MV-4-11 (cell line): ENCODE measurements at places on chromosomes 4 and X.

DNA sequence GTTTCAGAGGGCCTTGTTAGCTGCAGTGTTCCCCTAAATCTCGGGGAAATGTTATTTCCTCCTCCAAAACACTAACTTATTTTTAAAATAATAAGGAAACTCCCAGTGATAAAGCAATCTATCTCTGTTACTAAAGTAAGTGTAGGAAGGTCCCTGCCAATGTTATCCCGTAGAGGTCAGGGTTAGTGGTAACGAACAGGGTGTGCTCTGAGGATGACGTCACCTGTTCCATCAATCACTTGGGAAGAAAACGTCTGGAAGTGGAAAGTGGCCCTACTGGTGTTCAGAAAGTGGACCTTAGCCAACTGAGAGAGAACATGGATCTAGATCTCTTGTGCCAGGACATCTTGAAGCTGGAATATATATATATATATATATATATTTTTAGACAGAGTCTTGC is 249.5 kb downstream of the BCOR start:
- no peak for DNase-seq

- DNase-seq = no peak
Measured at GRCh38 chr4:149048451-149049143, 606.4 kb upstream of the NR3C2 start.

GRCh38 chr4:40990236-40990898 is 224.0 kb downstream of the APBB2 start:
- DNase-seq = peak; percentile 76

GRCh38 chr4:52619591-52619931 is 39.5 kb downstream of the USP46 start:
- DNase-seq = no peak

GRCh38 chrX:109374262-109374960 is 107.5 kb downstream of the GUCY2F start:
- DNase-seq = no peak

- DNase-seq = no peak
Measured at GRCh38 chr4:98624144-98624543, 34.3 kb downstream of the TSPAN5 start.

DNA sequence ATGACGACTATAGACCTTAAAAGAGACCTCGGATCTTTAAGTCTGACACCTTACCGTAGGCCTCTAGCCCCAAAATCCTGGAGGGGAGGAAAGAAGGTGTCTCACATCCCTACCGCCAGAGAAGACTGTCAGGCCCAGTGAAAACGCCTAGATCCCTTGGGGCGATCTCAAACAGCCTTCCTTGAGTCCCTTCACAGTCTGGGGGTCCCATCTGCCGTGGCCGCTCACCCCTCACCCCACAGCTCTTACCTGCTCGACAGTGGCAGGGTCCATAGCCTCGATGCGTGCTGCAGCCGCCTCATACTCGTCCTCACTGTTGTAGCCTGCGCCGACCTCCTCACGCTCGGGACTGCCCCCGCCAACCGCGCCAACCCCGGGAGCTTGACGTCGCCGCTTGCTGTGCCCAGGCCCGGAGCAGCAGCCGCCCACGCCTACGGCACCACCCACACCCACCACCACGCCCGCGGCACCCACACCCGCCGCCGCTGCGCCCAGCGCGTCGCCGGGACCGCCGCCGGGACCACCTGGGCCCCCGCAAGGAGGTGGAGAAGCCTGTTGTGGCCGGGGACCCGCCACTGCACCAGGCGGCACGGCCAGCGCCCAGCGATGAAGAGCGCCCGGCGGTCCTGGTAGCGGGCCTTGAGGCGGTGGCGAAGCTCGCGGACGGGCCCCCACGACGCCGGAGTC is 536 bp downstream of the OTUD5 start:
- DNase-seq = no peak

DNA sequence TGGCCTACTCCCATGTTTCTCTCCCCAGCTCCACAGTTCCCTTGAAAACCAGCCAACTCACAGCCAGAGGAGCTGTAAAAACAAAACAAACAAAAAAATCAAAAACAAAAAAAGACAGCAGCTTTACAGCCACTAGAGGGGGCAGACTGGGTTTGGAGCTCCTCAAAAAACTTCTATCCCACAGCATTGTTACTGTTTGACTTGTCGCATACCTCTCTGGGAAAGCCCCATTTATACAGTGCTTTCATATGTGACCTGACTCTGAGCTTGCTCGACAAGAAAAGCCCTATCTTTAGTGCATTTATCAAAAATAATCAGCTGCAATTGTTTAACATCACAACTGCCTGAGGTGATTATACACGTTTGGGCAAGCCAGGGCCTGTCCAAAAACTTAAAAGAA is 21.6 kb downstream of the TSPAN6 start:
- DNase-seq = peak; percentile 2

DNA sequence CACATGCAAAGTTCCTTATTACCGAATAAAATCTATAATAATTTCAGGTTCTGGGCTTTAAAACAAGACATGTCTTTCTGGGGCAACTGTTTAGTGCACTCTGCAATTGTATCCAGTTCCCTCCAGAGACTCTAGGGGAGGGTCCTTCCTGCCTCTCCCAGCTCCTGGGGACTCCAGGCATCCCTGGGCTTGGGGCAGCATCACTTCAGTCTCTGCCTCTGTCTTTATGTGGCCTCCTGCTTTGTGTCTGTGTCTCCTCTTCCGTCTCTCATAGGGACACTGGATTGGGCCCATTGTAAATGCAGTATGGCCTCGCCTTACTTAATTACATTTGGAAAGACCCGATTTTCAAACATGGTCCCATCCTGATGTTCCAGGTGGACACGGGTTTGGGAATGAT is 10.9 kb upstream of the ASMTL start:
- DNase-seq = no peak

DNA sequence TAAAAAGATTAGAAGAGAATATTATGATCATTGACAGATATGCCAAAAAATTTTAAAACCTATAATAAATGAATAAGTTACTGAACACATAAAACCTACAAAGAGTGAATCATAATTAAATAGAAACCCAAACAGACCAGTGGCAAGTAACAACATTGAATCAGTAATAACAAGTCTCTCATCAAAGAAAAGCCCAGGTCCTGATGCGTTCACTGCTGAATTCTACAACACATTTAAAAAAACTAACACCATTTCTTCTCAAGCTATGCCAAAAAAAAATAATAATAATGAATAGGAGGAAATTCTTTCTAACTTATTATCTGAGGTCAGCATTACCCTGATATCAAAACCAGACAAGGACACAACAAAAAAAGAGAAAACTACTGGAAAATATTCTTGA is 30.6 kb downstream of the ACTRT1 start:
- DNase-seq = no peak

- DNase-seq = no peak
Measured at GRCh38 chrX:130893356-130894085, 9.5 kb downstream of the ENOX2 start.

DNA sequence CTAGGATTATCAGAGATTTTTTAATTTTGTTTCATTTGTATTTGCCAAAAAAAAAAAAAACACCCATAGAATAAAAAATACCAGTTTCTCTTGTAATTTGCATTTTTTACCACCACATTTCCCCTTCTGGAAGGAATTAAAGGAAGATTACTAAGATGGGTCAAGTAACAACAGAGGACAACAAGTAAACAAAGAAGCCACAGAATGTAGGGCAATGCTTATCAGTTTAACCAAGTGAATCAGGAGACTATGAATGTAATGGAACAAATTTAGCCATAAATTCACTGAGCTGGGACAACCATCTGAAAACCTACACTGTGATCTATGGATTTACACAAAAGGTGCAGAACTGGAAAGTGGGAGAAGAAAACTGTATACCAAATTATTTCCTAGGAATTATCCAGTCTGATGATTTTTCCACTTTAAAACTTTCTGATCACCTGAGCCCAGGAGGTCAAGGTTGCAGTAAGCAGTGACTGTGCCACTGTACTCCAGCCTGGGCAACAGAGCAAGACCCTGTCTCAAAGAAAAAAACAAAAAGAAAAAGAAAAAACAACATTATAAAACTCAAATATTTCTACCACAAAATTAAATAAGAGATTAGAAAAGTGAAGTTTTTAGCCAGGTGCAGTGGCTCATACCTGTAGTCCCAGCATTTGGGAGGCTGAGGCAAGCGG is 32.4 kb downstream of the LRBA start:
- DNase-seq = no peak

GRCh38 chrX:27815209-27815608 is 7.4 kb downstream of the MAGEB10 start:
- no peak for DNase-seq

DNA sequence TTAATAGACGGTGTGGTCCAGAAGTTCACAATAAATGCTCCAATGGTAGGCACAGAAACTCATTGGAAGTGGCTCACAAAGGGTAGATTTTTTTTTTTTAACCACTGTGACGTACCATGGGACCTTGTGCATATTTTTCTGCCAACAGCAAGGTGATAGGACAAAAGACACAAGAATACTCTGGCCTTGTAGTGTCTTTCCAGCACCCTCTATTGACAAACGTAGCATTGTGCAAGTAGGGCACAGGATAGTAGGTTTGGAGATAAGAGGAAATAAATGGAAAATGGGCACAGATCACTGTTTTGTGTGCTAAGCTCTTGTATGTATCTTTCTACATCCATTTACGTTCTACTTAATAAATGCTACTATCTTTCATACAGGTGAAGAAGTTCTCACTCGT is 2054.9 kb downstream of the PCDH7 start:
- peak; percentile 54 for DNase-seq

DNA sequence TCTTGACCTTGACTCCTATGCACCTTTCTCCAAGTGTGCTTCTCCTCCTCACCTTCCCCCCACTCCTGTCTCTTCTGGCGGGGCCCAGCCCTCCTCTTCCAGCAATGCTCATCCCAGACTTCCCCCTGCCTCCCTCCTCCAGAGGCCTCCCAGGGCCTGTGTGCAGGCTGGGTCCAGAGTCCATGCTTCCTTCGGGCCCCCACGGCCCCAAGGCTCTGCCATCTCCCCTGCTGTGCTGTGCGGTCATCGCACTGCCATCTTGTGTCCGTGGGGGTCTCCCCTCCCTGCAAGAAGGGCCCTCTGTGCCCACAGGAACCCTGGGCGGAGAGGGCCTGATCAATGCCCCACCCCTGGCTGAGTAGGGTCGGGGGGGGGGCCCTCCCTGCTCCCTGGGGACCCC is 27.3 kb downstream of the ATP2B3 start:
- DNase-seq = no peak

DNA sequence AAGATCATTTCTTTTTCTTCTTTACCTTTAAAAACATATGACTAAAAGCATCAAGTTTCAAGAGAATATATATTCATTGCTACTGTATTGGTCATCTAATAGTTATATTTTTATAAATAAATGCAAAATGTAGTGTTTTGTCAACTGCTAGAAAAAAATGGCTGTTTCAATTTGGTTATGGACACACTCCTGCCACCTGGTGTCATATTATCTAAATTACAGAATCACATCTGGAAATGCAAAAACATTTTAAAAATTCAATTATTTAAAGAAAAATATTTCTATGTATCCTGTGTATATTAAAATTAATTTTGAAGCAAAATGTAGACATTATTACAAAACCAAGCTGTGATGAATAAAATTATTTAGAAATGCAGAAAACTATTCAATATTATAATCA is 329.4 kb upstream of the PCDH18 start:
- DNase-seq = no peak

GRCh38 chrX:11941571-11941970 is 183.5 kb downstream of the MSL3 start:
- DNase-seq = no peak

GRCh38 chrX:38192007-38192810 is 28.5 kb downstream of the SRPX start:
- DNase-seq = peak; percentile 2

DNA sequence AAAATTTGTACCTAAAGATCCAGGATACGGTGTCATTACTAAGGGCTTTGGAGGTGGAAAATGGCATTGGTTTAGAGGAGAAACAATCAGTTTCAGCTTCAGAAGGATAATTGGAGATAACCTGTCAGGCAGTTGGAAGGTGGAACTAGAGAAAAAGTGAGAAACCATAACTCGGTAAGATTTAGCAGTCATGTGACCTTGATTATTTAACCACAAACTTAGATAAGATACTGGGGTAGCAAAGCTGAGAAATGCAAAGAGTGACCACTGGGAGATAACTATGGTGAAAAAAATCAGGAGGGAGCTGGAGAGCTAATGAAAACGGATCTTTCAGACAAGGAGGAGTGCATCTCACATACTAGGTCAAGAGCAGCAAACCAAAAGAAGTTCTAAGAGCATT is 58.3 kb upstream of the SMARCA5 start:
- DNase-seq = no peak

GRCh38 chr4:88755454-88755853 is 57.8 kb upstream of the NAP1L5 start:
- DNase-seq = no peak

GRCh38 chr4:99753931-99754330 is 62.7 kb upstream of the DAPP1 start:
- DNase-seq = no peak

- no peak for DNase-seq
Measured at GRCh38 chrX:118353081-118353850, 7.4 kb downstream of the WDR44 start.

DNA sequence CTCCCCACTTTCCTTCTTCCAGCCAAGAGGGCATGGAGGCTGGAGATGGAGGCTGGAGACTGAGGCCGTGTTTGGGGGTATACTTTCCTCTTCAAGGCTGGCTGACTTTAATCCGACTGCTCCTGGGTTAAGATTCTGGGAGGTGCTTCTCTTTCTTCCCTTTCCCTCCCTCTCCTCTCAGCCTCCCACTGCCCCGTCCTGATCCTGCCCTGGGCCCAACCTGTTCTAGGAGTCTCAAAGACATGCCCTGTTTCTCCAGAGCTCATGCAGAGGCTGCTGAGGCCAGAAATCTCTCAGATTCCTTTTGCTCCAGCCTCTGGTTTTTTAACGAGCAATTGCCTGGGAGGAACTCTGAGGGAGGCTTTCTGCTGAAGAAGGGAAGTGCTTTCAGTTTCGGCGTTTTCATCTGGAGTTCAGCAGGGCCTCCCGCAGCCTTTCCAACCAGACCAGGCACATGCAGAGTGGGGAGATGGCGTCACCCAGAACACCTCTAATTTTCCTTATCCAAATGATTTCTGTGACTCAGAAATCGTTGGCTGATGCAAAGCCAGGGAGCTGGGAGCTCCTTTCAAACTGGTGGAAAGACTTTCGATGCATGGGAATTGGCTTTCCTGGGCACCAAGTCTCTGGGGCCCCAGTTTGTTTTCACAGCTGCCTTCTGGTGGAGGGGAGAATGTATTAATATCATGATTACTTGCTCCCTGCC is 34.5 kb upstream of the FAM9C start:
- peak; percentile 49 for DNase-seq

DNA sequence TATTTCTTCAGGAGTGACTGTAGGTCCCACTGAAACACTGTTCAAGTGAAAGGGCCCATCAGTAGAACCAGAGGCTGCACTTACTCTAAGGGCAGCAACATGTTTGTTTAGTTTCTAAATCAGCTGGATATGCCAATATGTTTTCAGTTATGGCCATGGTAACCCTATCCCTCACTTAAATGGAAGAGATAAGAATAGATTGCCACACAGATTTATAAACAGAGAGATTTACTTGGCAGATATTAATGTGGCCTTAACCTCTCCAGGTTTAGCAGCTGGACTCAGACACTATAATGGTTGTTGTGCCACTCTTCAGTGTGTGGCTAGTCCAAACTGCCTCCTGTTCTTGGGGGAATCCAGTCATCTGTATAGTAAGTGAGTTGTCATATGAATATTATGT is 354.1 kb downstream of the TEX13C start:
- no peak for DNase-seq
